ENCODE measurements at places on chromosomes 13 and 19.

GRCh38 chr19:31058676-31059340 is 290.4 kb downstream of the TSHZ3 start:
- DNase-seq = no peak

DNA sequence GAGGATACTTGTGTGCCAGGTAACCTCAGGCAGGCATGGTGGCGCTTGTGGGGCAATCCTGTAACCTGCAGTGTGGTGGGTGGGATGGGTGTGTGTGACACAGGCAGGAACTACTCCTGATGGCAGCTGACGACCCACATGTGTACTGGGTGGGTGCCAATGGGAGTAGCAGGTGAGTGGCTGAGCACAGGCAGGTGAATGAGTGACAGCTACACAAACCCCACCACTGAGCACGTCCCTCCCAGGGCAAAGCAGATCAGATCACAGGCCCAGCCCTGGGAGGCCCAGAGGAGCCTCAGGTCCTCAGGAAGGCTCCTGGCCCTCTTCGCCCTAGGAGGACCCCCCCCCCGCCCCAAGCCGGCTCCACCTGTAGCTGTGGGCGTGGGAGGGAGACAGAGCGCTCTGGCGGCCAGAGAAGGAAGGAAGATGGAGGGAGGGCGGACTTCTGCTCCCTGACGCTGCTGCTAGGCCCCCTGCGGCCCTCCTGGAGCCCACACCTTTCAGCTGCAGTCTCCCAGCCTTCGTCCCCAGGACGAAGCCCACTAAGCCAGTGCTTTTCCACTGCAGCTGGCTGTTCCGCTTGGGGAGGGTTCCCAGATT is 1.3 kb upstream of the ZNF181 start:
- no peak for DNase-seq

DNA sequence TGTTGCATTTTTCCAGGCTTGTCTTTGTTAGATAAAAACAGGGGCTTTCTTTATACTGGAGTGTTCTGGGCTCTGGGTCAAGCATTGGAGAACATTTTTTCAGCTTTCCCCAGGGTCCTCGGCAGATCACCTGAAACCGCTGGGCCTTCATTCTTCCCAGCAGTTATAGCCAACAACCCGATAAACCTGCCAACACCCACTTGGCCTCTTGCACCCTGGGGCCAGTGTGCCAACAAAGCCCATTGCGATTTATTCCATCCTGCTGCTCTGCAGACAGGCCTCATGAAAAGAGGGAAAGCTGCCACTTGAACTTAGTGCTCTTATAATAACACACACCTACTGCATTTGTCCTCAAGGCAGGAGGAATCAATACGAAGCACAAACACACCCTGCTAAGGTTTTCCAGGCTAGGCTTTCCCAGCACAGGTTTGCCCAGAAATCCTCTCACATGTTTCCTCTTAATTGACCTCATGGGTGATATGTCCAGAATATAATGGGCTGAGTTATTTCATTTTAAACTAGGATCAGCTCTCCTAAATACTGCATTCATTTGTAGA is 669.3 kb downstream of the LIG4 start:
- no peak for DNase-seq

DNA sequence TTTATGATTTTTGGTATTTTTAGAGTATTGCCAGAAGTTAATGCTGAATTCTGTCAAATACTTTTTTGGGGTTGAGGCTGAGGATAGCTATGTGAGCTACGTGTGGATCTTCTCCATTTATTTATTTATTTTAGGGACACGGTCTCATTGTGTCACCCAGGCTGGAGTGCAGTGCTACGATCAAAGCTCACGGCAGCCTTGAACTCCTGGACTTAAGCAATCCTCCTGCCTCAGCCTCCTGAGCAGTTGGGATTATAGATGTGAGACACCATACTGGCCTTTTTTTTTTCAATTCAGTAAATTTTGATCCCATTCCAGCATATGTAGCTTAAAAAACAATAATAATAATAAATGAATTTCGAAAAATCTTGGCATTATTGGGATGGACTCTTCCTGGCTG is 21.1 kb downstream of the ING1 start:
- DNase-seq = no peak

All from fibroblast of skin of back (primary cell).